ENCODE measurements at places on chromosomes 11 and 22. TPM values are rescaled to one million over a fixed set of nuclear protein-coding genes. Genes with fewer than 3 reads are reported as not detected.

DNA sequence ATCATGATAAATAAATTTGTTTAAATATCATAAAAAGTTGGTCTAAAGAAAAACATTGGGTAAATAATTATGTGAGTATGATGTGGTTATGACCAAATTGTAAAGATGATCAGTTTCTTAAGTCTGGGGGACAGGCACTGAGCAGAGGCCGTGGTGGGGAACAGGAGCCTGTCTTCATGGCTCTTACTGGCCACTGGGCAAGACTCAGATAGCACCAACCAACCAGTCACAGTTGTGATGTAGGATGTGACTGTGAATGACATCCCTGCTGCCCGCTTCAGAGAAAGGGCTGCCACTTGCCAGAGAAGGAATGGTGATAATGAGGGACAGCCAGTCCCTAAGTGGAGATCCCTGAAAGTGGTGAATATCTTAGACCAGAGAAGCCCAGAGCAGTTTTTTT is 7.0 kb downstream of the PTPRJ start:
- DNase-seq, result no peak

DNA sequence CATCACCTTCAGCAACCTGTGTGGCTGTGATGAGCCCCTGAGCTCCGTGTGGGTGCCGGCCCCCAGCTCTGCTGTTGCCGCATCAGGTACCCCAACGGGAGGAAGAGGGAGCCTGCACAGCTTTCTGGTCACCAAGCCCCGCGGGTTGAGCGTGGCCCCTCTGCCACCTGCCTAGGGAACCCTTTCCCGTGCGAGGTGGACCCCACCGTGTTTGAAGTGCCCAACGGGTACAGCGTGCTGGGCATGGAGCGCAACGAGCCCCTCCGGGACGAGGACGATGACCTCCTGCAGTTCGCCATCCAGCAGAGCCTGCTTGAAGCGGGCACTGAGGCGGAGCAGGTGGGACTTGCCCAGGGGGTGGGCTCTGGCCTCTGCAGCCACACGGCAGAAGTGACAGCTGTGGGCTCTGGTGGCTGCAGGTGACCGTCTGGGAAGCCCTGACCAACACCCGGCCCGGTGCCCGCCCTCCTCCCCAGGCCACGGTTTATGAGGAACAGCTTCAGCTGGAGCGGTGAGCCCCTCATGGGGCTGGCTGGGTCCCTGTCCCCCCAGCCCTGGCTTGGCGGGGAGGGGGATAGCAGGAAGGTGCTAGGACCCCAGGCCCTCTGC is 1.9 kb upstream of the SSH3 start:
- DNase-seq, result no peak

Gene OR5A1
- total RNA-seq, result not detected

Gene TRIM66
- 3.9 TPM for total RNA-seq

Gene MICALL1
- total RNA-seq, result 43.9 TPM
